ENCODE measurements at places on chromosomes 11 and 22.

DNA sequence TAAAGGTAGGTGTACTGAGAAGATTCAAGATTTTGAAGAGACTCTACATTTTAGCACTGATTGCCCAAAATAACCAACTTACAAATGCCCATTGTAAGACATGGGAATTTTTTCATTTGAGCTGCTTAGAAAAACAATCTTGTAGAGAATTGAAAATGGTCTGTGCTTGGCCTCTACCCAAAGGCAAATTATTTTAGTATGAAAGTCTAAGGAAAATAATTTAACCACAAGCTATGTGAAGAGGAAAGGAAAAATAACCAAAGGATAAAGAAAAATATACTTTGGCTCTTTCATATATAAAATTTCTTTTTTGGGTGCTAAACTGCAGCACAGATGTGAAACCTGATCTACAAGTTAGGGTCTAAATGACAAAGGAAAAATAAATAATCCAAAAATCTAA is 54.9 kb downstream of the ME3 start:
- DNase-seq, result no peak

DNA sequence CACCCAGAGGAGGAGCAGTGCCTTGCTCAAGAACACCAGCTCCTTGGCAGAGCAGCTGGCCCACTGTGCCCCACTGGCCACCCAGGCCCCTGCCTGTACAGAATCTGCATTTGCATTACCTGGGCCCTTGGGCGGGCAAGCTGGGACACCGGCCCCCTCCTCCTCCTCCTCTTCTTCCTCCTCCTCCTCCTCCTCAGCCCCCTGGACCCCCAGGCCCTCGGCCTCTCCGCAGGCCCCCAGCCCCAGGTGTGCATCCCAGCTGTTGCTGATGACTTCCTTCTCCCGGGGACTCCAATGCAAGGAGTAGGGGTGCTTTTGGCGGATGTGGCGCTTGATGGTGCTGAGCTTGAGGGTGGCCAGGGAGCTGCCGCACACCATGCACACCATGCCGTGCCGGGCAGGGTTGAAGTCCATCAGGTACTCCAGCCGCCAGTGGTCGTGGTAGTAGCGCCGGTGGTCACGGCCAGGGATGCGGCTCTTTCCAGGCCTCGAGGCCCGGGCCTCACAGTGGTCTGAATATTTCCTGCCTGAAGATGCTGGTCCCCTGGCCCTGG is 2.8 kb downstream of the ZFTA start:
- no peak for DNase-seq

DNA sequence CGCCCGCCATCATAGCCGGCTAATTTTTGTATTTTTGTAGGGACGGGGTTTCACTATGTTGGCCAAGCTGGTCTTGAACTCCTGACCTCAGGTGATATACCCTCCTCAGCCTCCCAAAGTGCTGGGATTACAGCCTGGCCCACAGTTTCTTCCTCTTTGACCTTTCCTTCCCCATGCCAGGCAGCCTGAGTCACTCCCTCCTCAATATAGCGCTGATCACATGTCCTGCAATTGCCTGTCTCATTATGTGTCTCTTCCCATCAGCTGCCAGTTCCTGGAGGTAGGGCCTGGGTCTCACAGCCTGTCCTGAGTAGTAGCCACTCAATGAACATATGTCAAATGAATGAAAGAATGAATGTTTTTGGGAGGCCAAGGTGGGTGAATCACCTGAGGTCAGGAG is 43.0 kb upstream of the CCDC134 start:
- no peak for DNase-seq

DNA sequence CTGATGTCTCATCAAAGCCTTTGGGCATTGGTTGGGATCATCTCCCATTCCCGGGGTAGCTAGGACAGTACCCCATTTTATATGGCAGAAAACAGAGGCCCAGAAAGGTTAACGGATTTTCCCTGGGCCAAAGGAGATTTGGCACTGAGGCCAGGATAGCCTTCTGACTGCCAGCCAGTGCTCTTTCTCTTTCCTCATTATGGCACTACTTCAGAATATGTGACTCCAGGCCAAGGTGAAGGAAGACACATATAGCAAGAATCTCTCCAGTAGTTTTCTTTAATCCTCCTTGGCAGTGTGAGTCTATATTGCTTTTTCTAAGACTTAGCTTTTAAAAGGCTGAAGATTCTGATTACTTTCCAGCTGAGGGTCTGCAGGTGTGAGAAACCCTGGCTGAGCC is 94.8 kb upstream of the AMOTL1 start:
- no peak for DNase-seq

DNA sequence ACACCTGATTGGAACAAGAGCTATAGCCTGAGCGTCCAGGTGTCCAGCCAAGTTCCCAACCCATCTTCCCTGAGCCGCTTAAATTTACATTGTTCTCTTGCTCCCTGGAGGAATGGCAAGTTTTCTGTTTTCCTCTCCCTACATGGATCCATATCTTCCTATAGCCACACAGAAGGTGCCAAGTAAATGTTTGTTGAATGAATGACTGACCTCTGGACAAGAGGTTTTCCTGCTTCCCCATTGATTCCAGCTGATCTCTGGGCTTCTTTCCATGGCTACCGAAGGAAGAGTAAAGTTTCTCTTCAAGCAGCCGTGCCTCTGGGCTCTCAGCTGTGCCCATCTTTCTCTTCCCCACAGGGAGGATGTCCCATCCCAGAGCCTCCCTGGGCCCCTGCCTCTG is 107.5 kb downstream of the MICAL2 start:
- no peak for DNase-seq

DNA sequence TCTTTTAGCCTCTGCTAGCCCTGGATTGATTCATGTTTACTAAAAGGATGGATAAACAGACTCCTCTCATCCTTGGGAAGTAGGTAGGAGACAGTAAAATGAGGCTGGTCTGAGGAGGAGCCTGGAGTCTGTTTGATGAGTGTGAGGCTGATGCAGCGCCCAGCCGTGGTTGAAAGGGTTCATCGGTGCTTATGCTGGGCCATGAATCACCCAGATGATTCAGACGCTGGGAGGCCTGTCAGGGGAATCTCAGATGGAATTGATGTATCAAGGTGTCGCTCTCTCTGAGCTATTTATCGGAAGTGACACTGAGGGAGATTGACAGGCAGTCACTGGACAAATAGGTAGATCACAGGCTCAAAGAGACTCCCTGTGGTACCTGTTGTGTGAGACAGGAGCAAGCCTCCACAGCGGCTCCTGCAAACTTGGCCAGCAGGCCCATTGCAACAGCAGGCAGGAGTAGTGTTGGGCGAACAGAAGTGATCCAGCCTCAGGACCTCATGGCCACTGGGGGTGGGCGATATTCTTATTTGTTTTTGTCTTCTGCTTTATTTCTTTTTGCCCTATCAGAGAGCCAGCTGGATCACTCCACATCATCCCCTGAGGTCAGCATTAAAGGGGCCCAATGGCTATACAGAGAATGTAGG is 109.9 kb upstream of the CADM1 start:
- DNase-seq, result no peak

DNA sequence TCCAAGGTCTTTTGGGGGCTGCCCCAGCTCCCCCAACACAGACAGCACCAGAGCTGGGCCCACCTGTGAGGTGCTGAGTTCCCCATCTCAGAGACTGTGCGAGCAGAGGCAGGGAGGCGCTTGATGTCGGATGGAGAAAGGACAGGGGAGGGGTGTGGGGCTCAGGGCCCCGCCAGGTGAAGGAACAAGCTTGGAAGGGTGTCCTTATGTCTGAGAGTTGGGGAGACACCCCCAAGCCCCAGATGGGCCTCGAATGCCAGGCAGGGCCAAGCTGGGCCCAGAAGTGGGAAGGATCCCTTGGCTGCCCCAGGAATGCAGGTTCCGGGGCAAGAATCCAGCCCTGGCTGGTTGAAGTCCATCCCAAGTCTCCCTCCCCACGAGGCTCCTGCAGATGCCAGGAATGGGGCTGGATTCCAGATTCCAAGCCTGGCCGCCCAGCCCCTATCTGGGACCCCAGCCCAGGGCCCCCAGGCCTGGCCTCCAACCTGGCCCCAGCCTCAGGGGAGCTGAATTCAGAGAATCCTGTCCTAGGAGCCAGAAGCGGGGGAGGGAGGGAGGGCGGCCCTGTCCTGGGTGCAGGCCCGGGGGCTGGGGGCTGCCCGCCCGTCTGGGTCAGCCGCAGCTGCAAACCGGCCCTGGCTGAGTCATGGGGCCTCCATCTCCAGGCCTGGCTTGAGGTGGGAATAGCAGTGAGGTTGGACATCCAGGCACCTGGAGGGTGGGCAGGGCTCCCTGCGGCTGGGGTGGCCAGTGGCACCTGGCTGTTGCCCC is 50.9 kb downstream of the CDKN1C start:
- no peak for DNase-seq

GRCh38 chr11:114141863-114142580 is 82.5 kb downstream of the ZBTB16 start:
- DNase-seq, result no peak

DNA sequence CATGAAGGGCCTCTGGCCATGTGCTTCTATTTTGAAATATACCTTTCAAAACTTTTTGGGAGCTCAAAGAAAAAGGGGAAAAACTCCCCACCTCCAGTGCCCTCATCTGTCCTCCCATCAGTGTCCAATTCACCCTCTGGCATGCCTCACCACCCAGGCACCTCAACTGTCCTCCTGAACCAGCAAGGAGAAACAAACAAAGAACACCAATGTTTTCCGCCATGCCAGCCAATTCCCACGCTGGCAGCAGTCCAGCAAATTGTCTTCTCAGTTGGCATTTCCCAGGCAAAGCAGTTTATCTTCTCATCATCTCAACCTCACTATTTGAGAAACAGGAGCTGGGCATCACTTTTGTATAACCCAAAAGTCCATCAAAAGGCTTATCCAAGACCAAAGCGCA is 496.9 kb downstream of the SOX6 start:
- no peak for DNase-seq

GRCh38 chr22:49553518-49554295 is 274.0 kb downstream of the BRD1 start:
- DNase-seq, result peak; percentile 75

- DNase-seq, result no peak
Measured at GRCh38 chr11:85806876-85807275, 4.1 kb downstream of the SYTL2 start.

GRCh38 chr11:99432677-99433076 is 411.9 kb downstream of the CNTN5 start:
- DNase-seq, result no peak

- DNase-seq, result no peak
Measured at GRCh38 chr11:114563077-114563476, 3.4 kb upstream of the NXPE1 start.

DNA sequence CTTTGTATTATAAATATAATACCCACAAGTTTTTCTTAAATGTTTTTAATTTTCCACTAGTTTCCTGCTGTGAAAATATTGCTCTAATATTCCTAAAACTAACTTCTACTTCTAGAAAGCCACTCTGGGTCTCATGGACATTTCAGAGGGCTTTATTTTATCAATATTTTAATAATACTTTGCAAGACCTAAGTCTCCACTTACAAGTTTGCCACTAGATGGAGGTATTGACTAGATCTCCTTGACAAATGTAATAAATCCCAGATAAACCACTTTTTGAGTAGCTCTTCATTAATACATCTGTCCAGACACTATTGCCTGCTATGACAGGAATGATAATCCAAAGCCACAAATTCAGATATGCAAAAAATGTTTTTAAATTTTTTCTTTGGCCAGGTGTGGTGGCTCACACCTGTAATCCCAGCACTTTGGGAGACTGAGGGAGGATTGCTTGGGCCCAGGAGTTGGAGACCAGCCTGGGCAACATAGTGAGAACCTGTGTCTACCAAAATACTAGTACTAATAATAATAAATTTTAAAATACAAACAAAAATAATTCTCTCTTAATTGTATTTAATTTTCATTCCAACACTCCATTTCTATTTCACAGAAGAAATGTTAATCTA is 3.5 kb upstream of the ACAT1 start:
- no peak for DNase-seq

DNA sequence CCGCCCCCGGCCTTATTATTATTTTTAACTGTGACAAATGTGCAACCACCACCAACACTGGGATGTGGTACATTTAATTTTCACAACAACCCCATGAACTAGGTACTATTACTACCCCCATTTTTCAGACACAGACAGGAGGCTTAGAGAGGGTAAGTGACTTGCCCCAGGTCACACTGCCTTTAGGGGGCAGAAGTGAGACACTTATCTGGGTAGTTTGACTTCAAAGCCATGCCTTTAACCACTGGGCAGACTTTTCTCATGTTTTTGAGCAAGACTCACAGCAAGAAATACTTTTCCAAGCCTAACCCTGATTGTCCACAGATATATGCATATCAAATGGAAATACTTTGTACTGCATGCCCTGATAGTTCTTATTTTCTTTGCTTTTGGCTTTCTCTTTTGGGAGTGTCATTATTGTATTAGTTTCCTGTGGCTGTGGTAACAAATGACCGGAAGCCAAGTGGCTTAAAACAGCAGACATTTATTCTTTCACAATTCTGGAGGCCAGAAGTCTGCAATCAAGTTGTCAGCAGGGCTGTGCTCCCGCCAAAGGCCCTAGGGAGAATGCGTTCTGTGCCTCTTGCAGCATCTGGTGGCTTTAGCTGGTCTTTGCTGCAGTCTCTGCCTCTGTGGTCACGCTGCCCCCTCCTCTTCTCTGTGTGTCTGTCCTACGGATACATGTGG is 110.8 kb downstream of the GRIK4 start:
- DNase-seq, result no peak

DNA sequence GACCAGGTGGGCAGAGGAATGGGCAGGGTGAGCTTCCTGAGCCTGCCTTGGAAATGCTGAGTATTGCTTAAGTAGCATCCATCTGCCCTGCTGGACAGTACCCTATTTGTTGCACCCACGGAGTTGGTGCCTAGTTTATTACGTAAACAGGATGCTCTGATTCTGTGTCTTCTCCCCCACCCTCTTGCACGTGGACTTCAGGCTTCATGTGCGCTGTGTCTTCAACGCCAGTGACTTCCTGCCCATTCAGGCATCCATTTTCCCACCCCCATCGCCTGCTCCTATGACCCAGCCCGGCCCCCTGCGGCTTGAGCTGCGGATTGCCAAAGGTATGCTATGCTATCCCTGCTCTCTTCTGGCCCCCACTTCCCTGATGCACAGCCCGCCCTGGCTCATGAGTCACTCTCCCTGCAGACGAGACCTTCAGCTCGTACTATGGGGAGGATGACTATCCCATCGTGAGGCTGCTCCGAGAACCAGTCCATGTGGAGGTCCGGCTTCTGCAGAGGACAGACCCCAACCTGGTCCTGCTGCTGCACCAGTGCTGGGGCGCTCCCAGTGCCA is 5.7 kb downstream of the ZP1 start:
- DNase-seq, result peak; percentile 49

GRCh38 chr22:50031189-50032091 is 18.9 kb upstream of the IL17REL start:
- DNase-seq, result peak; percentile 26
